ENCODE measurements at places on chromosomes 11 and 22.

DNA sequence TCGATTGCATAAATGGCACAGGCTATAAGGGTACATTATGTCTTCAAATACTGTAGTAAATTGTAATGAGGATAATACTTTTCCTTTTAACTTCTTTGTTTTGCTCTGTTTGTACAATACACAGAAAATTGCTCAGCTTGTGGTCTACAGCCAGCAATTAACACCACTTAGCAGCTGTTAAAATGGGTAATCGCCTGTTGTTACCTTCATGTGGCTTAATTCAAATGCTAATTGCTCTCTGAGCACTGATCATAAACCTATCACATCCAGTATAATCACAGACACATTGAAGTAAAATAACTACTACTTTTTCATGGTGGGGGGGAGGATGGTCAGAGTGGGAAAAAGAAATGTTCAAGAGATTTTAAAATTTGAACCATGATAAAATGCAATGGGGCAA, 1164.1 kb upstream of the CNTN5 start:
- DNase-seq = no peak

DNA sequence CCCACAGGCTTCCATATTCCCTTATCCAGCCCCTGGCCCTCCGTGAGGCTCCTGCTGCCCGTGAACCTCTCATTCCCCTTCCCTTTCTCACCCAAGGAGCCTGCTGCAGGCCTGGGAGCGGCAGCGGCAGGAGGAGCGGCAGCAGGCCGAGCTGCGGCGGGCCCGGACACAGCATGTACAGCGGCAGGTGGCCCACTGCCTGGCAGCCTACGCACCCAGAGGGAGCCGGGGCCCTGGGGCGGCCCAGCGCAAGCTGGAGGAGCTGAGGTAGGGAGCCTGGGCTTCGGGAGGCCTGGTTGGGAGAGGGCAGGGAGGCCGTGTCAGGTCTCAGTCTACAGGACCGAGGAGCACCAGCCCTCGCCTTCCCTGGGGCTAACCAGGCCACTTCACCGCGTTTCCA, 8.1 kb upstream of the SART1 start:
- DNase-seq = no peak

GRCh38 chr11:73072935-73073481, 69.1 kb downstream of the FCHSD2 start:
- DNase-seq = no peak

DNA sequence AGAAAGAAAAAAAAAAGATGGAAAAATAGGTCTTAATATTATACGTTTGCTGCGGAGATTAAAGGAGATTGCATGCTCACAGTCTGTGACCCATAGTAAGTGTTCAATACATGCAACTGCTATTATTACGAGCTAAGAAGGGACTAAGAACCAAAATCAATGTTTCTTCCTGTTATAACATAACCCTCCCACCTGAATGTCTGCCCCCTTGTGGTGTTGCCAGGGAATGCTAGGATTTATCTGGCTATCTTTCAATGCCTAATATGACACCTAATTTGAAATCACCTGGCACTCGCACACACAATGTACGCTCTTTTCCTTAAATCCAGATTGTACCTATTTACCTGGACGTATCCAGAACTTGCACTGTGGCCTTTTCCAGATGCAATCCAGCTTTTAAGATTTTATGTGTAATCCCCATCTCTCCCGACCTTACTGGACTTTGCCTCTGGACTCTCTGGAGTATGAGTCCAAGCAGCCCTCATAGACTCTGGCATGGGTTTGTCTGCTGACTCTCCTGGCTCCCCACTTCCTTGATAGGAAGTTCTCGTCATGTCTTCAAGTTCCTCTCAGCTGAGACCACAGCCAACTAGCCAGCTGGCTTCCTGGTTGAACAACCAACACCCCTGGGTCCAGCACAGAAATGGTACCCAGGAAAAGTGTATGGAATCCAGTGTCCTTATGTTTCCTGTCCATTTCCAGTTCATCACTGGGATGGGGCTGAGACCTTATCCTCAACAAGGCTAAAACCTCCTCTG, 151.5 kb downstream of the CCDC34 start:
- no peak for DNase-seq

GRCh38 chr22:31637447-31637890, 24.5 kb downstream of the PISD start:
- DNase-seq = no peak

DNA sequence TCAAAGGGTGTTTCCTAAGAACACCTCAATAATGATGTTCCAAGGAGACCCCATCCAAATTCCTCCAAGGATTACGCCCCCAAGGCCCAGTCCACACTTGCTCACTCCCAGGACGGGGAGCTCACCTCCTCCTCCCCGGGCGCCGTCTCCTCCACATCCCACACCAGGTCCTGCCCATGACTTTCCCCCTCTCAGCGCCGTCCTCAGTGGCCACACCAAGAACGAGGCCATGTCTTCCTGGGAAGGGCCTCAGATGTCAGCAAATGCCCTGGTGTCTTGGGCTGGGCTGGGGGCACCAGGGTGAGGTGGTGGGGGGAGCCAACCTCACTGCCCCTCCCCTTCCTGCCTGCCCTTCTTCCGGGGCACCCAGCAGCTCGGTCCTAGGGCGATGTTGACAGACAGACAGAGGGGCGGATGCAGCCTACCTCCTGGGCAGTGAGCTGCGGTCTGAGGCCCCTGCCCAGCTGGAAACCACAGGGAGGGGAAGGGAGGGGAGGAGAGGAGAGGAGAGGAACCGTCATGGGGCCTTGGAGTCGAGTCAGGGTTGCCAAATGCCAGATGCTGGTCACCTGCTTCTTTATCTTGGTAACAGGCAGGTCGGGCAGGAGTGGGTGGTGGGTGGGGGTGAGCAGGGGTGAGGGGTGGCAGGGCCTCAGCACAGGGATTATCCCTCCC, at the start of the genes C11orf21 and TSPAN32:
Gene C11orf21 (minus strand): TSS at position 288 of the 675 bp plus-strand sequence. CDS start 110 bp downstream, at position 178.
Gene TSPAN32 (plus strand): TSS at position 383 of the 675 bp plus-strand sequence. CDS start 137 bp downstream, at position 520.
- DNase-seq = no peak

GRCh38 chr22:22520667-22521602, 865 bp upstream of the ZNF280A start:
- no peak for DNase-seq

DNA sequence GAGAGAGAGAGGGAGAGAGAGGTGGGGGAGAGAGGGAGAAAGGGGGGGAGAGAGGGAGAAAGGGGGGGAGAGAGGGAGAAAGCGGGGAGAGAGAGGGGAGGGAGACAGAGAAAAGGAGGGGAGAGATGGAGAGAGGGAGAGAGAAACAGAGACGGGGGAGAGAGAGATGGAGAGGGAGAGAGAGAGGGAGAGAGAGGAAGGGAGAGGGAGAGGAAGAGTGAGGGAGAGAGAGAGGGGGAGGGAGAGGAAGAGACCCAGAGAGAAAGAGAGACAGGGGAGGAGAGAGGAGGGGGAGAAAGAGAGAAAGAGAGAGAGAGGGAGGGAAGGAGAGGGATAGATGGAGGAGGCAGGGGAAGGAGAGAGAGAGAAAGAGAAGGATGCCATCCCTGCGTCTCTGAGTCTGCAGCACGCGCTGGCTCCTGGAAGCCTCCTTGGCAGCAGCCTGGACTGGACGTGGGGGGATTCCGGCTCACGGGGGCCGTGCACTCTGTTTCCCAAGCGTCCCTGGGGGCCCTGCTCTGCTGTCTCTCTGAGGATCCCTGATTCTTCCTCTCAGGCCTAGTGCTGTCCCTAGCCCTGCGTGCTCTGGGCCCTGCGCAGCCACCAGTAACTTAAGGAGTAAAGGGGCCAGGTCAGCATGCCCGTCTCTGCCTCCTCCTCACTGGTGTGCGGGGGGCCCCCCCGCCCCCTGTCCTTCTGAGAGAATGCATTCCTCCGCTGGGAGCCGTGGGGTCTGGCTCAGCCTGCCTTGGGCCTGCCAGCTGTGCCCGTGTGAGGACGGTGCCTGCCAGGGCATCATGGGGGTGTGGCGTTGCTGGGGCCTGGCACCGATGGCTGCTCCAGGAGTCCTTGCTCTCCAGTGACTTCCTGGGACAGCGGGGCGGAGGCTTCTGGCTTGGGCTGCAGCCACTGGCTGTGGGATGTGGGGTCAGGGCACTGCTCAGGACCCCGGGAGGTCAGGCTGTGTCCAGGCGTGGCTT, 429.5 kb downstream of the TBC1D22A start:
- no peak for DNase-seq

- DNase-seq = no peak
Measured at GRCh38 chr11:120023551-120023950, 114.4 kb downstream of the TRIM29 start.

DNA sequence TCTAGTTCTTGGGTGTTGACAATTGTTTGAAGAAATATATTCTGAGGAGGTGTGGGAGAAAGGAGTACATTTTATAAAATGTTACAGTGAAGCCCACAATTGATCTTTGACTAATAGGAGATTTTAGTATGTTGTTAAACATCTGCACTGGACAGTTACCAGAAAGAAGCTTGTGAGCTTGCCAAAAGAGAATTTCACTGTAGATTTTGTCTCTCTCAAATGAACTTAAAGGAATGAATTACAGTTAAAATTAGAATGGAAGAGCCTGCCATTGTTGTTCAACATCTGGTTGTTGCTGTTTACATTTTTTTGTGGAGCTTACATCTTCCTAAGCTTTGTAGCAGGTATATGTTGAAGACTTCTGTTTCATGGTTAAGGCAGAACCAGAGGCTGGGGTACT, 620.5 kb upstream of the CCDC179 start:
- no peak for DNase-seq
